Bronchial smooth muscle cell (primary cell): ENCODE measurements at places on chromosomes 3 and 15. TPM values are rescaled to one million over a fixed set of nuclear protein-coding genes. Genes with fewer than 3 reads are reported as not detected.

NRROS gene
- 0.34 and 0.63 TPM in 2 replicates for total RNA-seq

SNX22 gene
- 0.26 and 0.32 TPM in 2 replicates for total RNA-seq

CLRN1 gene
- not detected in 2 replicates for total RNA-seq

ADCY5 gene
- total RNA-seq: 0.16 and 1.2 TPM in 2 replicates

TRPC1 gene
- total RNA-seq: 43.8 and 55.2 TPM in 2 replicates

SI gene
- not detected in 2 replicates for total RNA-seq

CLDN1 gene
- total RNA-seq: under 0.01 and 0.17 TPM in 2 replicates
